ENCODE measurements at places on chromosomes 1 and 21. TPM values are rescaled to one million over a fixed set of nuclear protein-coding genes. Genes with fewer than 3 reads are reported as not detected.

GRCh38 chr21:34743831-34744230 lies 75.0 kb downstream of the CLIC6 start:
- peak; percentile 28 for DNase-seq

GRCh38 chr1:6269720-6270400 lies 9.0 kb upstream of the GPR153 start:
- peak; percentile 78 for DNase-seq

GRCh38 chr21:32653326-32653901 lies 41.2 kb upstream of the CFAP298 start:
- DNase-seq = no peak

- peak; percentile 36 for DNase-seq
Observed at GRCh38 chr1:222817529-222817928, 2.7 kb downstream of the DISP1 start.

GRCh38 chr1:208002672-208003071 lies 91.7 kb upstream of the CD34 start:
- DNase-seq = peak; percentile 29

DNA sequence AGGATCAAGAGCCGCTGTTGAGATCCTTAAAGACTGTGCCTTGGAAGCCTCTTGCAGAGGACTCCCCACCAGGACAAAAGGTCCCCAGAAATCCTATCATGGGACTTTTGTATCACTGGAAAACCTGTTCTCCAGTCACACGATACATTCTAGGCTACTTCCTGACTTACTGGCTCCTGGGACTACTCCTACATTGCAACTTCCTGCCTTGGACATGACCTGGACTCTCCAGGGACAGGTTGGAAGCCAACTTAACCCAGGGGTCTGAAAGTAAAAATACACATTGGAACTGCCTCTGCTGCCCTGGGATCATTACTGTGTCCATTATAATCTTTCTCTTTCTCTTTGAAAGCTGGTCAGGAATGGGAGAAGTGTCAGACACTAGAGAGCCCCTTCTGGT lies 9.9 kb downstream of the PIGV start:
- peak; percentile 31 for DNase-seq

DNA sequence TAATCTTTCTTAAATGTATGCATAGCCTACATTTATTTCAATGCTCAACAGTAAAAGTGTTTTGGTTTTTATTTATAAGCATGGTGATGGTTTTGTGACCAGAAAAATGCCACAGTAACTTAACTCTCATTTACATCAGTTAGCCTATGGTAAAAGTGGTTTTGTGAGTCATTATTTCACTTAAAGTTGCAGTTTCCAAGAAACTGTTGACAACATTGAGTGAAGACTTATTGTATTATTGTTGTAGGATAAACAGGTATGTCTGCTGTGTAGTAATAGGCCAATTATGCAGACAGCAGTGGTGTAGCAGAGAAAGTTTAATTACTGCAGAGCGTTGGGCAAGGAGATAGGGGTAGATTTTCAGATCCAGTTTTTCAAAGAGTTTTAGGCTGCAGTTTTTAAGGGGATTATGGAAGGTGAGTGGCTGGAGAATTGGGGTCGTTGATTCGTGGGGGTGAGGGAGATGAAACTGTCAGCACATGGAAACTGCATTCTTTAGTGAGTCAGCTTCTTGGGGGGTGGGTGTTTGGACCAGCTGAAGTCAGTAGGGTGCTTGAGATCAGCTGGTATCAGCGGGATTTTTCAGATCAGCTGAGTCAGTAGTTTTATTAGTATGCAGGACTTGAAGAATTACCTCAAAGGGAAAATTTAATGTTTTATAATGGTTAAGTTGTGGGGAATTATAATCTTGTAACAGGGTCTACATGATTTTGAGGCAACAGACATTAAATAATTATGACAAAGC lies 168.7 kb upstream of the FMN2 start:
- DNase-seq = no peak

- DNase-seq = no peak
Observed at GRCh38 chr1:207319199-207319598, 2.3 kb upstream of the CD55 start.

DNA sequence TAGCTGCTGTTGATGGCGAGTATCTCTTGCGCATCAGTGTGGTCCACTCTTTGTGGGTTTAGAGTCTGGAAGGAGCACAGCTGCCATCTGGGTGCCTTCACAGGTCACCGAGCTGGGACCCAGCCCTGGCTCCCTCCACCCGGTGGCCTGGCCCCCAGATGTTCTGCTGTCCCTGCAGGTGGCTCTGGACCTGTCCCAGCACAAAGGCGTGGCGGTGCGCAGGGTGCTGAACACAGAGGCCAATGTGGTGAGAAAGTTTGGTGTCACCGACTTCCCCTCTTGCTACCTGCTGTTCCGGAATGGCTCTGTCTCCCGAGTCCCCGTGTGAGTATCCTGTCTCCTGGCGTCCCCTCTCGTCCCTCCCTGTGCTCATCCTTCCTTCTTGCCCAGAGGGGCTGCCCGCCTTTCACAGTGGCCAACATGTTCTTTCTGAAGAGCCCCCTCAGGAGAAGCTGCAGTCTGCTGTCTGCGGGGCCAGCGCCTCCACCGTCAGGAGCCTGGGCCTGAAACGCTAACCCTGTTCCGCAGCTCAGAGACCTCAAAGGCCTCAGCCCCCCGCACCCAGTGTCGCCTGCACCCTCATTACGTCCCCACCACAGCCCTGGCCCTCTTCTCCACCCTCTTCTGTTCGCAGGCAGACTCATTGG lies 27.4 kb downstream of the QSOX1 start:
- no peak for DNase-seq

DNA sequence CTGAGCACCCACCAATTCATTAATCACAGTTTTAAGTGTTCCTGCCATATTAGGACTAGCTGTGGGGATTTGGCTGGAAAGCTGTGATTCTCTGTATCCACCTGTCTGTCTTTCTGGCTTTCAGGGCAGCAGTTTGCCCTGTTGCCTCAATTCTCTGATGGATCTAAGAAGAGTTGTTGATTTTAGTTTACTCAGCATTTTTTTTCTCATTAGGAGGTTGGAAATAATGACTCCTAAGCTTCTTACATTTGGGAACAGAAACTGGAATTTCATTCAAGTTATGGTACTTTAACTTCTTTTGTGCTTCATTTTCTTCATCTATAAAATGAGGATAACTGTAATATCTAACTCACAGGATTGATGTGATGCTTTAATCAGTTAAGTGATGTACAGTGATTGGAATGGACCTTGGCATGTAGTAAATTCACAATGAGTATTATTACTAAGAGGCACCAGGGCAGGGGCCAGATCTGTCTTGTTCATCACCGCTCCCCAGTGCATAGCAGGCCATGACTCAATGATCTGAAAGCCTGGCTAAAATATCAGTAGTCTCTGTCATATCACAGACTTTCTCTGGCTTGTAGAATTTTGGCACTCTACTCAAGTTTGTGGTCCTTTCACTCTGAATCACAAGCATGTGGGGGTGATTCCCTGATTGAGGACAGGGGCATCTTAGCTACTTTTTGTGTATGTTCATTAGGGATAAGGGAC lies 51.4 kb upstream of the GREM2 start:
- DNase-seq = no peak

- DNase-seq = peak; percentile 94
Observed at GRCh38 chr1:21337928-21338572, 47.8 kb upstream of the ECE1 start.

- no peak for DNase-seq
Observed at GRCh38 chr1:78032996-78033796, 12.6 kb upstream of the GIPC2 start.

The C1orf74 gene
- 2.4 TPM for polyA plus RNA-seq

The EDN2 gene
- 1.8 TPM for polyA plus RNA-seq

The KCNE2 gene
- 0.26 TPM for polyA plus RNA-seq

The CR2 gene
- polyA plus RNA-seq = 0.56 TPM

The PRAMEF27 gene
- not detected for polyA plus RNA-seq

The OR6N2 gene
- not detected for polyA plus RNA-seq

All from muscle of leg (tissue), 16 donors.